Naive thymus-derived CD8-positive, alpha-beta T cell (primary cell): ENCODE measurements at places on chromosomes 6 and 20.

DNA sequence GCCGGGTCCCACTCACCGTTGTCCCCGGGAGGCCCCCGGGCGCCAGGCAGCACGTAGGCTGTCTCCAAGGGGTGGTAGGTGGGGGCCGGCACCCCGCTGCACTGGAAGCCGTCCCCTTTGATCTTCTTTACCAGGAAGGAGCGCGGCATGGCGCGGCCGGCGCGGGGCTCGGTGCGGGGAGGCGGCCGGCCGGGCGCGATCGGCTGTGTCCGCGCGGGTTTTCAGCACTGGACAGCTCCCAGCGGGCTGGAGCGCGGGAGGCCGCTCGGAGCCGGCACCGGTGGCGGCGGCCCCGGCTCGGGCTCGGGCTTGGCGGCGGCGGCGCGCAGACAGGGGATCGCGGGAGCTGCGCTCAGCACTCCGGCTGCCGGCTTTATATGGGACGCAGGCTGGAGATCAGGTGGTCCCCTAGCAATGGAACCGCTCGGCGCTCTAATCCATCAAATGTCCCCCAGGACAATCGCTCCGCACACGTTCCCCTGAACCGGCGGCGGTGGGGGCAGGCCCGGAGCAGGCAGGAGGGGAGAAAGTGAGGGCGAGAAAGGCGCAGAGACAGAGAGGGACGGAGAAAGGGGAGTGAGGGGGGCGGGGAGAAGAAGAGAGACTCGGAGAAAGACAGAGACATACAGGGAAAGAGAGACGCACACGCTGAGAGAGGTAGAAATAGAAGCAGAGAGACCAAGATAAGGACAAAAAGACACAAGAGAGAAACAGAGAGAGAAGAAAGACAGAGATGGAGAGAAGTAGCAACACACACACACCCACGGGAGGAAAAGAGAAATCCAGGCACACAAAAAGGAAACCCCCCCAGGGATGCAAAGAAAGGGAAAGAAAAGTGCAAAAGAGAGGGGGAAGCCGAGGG, at the start of gene SCRT2:
Gene SCRT2, minus strand, starts transcription at position 350 of the 862 bp plus-strand sequence. Its CDS starts 201 bp downstream, at position 149.
- peak; percentile 55 for DNase-seq

DNA sequence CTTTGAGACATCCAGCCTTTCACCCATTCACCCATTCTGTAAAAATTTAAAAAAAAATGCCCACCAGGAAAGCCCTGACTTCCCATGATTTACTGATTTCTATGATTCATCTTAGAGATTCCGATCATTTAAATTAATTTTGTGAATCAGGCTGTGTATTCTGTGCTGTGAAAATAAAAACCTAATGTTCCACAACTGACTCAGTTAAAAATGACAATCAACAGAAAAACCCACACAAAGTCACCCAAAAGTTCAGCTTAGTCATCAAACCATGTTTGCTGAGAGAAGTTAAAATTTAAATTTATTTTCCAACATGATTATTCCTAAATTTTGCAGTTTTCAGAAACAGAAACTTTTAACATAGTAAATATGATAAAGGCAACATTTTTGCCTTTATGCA, 509.9 kb downstream of the TENT5A start:
- DNase-seq: no peak

- no peak for DNase-seq
These were observed 116.5 kb downstream of the DST start for GRCh38 chr6:56525974-56526789.

DNA sequence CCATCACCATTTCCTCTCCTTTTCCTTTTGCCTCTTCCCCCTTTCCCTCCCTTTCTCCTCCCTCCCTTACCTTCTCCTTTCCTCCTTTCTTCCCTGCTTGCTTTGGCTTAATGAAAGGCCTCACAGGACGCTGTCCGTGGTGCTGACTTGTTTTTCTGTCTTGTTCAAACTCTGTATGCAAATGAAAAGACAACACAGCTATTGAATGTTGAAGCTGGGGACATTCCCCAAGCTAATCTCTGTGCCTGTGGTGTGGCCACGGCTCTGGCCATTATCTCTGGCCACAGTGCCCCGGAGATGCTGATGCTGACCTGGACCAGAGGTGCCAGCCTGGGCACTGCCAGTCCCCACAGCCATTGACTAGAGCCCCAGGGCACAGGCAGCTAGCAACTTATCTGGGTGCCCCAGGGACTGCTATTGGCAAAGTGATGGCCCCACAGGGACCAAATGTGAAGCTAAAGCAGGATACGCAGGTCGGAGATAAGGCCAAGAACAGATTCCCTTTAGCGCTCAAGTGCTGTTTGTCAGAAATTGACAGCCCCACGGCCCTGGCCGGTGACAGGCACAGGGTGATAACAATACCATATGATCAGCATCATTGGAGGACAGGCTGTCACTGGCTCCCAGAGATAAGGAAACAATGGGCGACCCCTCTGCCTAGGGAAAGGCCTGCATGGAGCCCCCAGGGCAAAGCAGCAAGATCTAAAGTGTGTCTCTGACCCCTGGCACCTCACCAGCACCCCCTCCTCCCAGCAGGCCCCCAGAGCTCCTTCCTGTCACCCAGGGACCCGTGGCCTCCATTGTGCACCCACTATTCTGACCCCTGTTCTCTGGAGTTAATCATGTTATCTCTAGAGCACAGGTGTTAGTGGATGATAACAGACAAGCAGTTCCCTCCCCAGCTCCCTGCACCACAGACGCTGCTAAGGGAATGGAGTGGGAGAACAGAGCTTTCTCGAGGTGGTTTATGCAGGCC, 31.6 kb upstream of the SLC32A1 start:
- DNase-seq: peak; percentile 40

- no peak for DNase-seq
These were observed 149.4 kb upstream of the SNX9 start for GRCh38 chr6:157673596-157673995.

DNA sequence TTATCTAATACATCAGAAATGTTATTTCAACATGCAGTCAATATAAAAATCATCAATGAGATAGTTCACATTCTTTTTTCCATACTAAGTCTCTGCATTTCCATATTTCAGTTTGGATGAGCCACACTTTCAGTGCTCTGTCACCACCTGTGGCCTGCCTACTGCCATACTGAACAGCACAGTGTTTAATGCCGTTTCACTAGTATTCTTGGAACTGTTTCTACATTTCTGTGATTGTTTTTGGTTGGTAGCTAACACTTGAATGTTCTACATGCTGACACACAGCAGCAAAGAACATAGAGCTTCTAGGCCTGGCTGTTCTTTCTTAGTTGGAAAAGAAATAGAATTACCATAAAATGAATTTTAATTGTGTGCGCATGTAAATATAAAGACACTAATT, 61.4 kb upstream of the KIF25 start:
- DNase-seq: no peak

DNA sequence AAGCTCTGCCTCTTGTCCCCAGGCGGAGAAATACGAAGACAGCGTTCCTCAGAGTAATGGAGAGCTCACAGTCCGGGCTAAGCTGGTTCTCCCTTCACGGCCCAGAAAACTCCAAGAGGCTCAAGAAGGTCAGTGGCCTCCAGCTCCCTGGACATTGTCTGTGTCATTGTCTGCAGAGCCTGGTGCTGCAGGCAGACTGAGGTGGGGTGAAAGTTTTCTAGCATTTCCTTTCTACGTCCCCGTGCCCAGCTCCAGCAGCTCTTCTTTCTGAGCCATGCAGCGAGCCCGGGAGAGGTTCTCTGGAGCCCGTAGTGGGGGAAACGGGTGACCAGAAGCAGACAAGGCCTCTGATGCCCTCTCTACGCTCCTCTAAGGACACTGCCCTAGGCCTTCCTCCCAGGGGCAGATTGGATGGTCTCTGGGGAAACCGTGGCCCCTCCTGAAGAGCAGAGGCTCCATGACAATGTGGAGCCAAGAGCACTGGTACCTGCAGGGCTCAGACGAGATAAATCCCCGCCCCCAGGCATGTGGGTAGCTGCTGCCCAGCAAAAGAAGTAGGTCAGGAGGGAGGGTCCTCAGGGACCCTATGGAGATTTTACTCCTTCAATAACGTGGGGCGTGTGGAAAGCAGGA, 58.4 kb downstream of the EZR start:
- no peak for DNase-seq

DNA sequence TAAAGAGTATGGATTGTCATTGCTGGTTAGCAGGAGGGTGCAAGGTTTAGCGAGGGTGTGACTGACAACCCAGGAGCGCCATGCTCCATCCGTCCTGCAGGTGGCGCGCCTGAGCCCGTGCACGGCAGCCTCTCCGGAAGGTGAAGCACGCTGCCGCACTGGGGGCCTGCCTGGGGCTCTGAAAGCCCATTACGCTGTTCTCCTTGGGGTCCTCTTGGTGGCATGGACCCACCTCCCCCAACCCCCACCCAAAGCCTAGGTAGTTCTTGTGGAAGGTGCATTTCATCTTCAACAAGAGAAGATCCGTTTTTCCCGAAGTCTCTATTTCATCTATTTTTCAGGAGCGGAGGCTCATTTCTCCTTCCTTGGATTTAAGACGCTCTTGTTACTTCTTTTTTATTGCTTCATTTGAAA, 197.4 kb upstream of the KCNG1 start:
- peak; percentile 42 for DNase-seq

- DNase-seq: no peak
These were observed 61.4 kb upstream of the AKAP12 start for GRCh38 chr6:151178373-151178772.

GRCh38 chr6:150783813-150784212, 81.7 kb upstream of the MTHFD1L start:
- no peak for DNase-seq

- DNase-seq: no peak
These were observed 284.7 kb upstream of the HSF2 start for GRCh38 chr6:122114717-122115116.

DNA sequence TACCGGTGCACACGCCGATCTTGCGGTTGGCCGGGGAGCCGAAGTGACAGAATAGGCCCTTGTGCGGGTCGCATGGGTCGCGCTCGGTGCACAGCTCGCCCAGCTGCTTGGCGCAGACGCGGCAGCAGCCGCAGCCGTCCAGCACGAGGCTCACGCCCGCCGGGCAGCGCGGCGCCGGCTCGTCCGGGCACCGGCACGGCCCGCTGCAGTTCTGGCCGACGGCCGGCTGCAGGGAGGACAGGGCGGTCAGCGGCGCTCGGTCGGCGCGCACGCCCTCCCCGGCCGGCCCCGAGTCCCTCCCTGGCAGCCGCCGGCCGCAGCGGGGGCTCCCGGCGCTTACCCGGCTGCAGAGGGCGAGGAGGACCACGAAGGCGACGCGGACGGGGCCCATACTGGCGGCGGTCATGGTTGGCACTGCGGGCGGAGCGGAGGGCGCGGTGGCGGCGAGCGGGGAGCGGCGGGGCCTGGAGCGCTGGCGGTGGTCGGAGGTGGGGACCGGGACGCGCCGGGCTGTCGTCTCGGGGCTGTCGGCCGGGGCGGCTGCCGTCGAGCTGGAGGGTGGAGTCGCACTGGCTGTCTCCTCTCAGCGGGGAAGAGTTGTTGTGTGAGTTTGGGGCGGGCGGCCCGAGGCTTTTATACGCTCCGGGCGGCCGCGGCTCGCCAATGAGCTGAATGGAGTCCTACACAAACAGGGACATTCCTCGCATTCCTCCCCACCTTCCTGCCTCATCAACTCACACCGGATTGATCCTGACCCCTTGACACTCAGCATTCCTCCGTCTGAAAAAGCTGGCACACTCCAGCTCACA, at the start of gene CCN2:
Gene CCN2, minus strand, starts transcription at position 606 of the 809 bp plus-strand sequence. Its CDS starts 200 bp downstream, at position 406.
- no peak for DNase-seq

DNA sequence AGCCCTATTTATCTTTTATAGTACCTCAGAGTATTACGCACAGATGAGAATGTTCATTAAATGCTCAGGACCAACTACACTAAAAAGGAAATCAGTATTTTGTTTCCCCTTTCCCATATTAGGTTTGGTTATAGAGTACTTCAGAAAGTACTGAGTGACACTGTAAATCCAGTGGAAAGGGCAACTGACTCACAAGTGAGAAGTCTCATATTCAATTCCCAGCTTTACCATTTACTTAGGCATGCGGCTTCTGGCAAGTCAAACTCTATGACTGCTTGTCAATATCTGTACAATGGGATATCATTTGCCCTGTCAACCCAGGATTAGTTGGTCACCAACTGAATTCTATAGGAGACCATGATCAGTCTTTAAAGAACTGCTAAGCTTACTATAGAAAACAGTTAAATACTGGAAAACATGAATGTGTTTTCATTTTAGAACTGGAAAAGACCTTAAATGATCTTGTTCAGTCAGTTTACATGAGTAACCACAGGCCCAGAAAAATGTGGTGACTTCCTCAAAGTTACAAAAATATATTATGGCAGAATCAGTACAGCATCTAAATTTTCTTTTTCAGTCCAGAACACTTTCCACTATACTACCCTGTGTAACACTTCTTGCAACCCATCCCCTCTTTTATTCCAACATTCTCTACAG, 3.6 kb downstream of the MAP3K7 start:
- DNase-seq: no peak

DNA sequence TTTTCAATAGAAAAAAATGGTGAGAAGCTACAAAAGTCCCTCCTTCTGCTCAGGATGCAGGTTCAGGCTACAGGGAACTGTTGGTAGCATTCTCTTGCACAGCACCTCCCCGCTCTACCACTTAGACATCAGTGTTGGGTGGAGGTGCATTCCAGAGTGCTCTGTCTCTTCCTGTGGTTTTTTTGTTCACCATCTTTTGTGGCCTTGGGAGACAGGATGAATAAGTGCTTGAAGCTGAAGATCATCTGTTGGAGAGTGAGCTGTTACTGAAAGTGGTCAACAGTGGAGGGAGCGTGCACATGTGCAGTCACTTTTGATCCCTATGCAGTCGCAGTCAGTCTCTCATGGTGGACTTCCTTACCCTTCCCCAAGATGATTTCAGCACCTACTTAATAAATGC, 16.6 kb upstream of the BTBD3 start:
- no peak for DNase-seq

- no peak for DNase-seq
These were observed 709.3 kb downstream of the EPHA7 start for GRCh38 chr6:92710048-92710447.

- no peak for DNase-seq
These were observed 90.0 kb downstream of the RPP40 start for GRCh38 chr6:4913705-4914419.

DNA sequence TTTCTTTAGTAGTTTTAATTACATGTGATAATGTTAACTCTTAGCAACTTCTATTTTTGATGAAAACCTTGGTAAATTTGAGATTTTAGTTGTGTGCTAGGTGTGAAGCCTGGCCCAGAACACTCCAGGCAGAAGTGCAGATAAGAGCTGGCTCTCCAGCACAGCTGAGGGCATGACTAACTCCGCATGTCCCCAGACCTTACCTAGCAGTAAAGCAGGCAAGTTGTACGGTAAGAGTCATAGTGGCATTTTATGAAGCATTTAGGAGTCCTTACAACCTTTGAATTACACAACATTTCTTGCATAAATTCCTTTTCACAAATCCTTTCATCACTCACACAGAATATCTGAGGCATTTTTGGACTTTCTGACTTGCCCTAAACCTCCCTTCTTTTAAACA, 67.2 kb downstream of the OPRM1 start:
- DNase-seq: no peak

DNA sequence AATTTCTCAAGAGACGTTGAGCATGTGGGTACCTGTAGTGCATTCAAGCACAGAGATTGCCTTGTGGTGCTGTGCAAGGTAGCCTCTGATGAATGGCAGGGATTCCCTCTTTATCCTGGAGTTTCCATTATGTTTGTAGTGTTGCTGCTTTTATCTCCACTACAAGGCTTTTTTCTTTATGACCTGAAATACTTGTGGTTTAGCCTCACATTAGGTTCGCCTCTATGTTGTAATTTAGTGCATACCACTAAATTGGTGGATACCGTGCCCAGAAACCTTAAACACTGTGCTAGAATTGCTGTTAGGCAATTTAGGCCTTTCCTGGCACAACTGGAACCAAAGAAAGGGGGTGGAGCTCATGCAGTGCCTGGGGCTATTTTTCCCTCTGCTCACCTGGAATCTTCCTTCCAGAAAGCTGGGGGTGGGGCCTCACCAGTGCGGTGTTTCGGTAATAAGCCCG, 76.8 kb downstream of the NCOA7 start:
- DNase-seq: no peak

- DNase-seq: peak; percentile 4
These were observed 25.4 kb upstream of the ASIP start for GRCh38 chr20:34215711-34216381.
